ENCODE measurements at places on chromosomes 13 and 19.

- DNase-seq: peak; percentile 61
These were observed at the start of gene KANK2 for GRCh38 chr19:11197291-11198174. KANK2 (minus strand) TSS chr19:11197545; CDS start chr19:11194511, 3,034 bp downstream.

GRCh38 chr13:28408863-28409262, 86.1 kb downstream of the FLT1 start:
- DNase-seq: no peak

- DNase-seq: no peak
These were observed 45.7 kb upstream of the TDRD3 start for GRCh38 chr13:60351326-60351725.

DNA sequence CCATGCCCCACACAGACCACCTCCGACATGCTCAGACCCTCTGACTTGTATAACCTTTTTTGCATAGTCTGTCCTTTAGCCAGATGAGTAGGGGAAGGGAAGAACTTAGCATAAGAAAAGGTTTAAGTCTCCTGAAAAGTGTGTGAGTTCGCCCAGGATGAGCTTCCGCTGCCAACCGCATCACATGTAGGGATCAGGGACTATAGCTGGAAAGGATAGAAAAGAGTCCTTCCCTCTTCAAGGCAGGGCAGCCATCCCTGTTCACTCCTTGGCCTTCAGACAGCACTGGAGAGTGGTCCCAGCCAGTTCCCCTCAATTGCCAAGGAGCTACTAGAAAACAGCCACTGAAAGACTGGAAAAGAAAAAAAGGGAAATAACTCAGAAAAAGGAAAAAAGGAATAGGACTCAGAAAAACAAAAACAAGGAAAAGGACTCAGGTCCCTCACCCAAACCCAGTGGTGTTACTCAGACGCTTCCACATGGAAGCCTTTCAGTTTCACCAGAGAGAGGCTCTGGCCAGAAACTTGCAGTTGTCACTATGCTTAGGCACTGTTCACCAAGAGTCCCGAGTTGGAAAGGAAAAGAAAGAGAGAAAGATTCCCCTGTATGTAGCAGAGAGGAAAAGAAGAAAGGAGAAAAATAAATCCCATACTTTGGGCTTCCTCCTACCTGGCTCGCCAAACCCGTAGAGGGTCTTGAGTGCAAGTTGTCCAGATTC, 5.6 kb upstream of the TM9SF2 start:
- DNase-seq: no peak

DNA sequence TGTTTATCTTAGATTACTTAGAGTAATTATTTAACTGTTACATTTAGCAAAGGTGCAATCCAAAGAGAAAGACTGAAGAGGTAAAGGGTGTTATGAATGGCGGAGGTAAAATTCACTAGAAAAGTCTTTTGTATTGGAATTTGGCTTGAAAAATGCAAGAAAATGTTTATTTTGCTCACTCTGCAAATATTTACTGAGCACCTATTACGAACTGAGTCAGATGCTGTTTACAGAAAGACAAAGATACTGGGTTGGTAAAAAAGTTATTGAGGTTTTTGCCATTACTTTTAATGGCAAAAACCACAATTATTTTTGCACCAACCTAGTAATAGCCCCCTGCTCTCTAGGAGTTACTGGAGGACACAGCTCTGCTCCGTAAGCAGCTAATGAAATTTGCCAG, 135.2 kb downstream of the RBM26 start:
- DNase-seq: no peak

GRCh38 chr13:112131713-112132113, 64.8 kb downstream of the SOX1 start:
- peak; percentile 10 for DNase-seq

- DNase-seq: no peak
These were observed 43.3 kb downstream of the SPATA13 start for GRCh38 chr13:24203811-24204210.

GRCh38 chr19:34184880-34185491, 12.7 kb downstream of the LSM14A start:
- DNase-seq: no peak

DNA sequence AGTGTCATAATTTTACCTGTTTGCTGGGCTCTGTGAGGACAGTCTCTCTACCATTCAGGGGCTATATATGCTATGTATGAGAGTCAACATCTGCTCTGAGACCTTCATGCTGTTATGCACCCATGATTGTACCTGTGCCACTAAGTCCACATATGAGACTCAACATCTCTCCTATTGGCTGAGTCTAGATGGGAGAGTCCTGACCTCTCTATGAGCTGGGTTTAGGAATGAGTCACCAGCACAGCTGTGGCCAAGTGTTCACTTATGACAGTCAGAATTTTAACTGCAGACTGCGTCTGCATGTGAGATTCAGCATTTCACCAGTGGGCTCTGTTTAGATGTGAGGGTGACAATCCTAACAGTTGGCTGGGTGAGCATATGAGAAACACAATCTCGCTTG, 49.5 kb downstream of the ZNF729 start:
- DNase-seq: no peak

DNA sequence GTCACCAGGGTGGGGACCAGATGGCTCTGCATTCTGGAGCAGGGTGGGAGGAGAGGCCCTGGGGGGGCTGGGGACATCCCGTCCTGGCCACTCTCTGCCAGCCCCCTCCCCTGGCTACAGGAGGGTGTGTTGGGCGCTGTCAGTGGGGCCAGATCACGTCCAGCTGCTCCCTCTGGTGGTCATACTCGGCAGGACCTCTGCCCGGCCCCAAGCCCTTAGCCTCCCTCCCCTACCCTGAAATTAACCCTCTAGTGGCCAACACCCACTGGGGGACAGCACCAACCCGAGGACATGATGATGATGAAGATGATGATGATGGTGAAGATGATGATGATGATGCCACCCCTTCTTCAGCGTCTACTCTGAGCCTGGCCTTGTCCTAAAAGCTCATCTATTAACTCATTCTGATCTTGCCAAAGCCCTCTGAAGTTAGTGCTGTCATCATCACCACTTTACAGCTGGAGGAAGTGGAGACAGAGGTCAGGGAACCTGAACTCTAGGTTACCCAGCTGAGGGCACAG, 590 bp upstream of the LGI4 start:
- DNase-seq: no peak

DNA sequence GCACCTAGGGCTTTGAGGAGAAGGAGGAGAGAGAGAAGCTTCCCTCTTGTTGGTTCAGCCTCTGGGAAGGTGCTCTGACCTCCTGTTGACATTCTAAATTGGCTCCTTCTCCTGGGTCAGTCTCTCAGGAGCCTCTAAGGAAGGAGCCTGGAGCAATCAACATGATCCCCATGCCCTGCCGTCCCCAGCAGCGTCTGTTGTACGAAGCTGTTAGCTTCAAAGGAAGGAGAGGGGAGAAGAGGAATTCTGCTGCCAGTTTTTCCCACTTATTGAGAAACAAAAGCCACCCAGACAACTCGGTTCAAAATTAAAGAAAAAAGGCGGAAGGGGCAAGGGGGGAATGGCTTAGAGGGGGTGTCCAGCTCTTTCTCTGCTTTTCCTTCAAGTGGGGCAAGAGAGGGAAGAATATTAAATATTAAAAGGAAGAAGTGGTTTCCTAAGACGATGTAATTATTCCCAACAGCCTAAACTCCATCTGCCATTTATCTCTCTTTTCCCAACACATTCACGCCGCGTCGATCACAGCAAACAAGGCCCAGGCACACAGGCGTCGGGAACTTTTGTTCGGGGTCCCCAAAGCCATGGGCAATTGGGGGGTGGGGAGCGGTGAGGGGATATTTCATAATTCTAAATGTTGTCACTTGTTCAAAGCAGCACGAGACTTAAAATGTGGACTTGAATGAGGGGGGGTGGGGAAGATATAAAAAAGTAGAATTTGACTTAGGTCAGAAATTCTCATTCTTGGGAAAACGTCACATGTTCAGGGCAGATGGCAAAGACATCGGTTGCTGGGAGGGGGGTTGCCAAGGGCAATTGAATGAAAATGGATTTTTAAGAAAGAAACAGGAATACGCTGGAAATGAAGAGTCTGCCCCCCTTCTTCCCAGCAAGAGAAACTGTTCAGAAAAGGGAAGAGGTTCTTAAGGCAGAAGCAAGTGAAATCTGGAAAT, 116.8 kb upstream of the CACNA1A start:
- peak; percentile 55 for DNase-seq
